ENCODE measurements at places on chromosomes 3 and 15.

- no peak for DNase-seq
These were observed 38.8 kb downstream of the NBEAL2 start for GRCh38 chr3:47018269-47018611.

DNA sequence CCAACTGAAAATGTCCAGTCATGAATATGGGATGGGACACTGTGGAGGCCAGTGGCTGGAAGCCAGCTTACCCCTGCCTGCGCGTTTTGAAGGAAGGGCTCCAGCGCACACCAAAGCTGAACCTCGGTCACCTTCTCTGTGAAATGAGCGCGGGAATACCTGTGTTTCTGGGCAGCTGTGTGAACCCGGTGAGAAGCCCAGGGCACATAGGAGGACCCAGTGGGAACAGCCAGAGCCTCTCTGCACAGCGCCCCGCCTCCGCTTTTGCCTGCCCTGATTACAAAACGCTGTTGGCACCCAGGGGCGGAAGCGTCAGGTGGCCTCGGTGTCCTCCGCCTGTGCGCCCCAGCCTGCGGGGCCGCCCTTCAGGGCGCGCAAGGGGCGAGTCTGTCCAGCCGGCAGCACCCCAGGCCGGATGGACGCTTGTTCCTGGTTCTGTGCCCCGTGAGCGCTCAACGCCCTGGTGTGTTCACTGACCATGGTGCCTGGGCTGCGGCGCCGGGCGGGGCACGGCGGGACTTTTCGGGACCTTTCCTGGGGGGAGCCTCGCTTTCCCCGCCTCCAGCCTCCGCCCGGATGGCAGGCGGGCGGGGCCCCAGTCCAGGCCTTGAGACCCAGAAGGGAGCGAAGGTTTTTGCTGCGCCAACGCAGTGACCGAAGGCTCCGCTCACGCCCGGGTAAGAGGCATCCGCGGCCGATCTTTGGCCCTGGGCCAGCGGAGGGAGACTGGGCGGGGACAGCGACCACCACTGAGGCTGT lies at the start of gene SQOR:
Gene SQOR (plus strand): TSS at position 598 of the 759 bp plus-strand sequence. CDS start 23,895 bp downstream, outside the sequence.
- DNase-seq, result no peak

GRCh38 chr3:15107075-15107947 lies 8.4 kb upstream of the RBSN start:
- DNase-seq, result no peak

GRCh38 chr3:129654131-129654530 lies 47.7 kb upstream of the PLXND1 start:
- DNase-seq, result no peak

DNA sequence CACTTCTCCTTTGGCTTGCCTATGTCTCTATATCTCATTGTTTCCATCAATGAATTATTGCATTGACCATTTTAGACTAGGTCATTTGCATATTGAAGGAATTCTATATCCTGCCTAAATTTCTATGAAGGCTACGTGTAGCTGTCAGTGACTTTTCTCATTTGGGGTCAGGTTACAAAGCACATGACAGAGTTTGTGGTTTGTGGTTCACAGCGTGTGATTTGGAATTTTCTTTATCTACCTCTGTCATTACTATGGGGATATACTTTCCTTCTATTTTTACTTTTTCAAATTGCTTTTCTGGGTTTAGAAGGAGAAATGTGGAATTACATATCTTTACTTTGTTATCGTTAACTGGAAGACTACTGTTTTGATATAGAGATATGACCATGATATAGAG lies 317.3 kb upstream of the CFAP20DC start:
- no peak for DNase-seq

DNA sequence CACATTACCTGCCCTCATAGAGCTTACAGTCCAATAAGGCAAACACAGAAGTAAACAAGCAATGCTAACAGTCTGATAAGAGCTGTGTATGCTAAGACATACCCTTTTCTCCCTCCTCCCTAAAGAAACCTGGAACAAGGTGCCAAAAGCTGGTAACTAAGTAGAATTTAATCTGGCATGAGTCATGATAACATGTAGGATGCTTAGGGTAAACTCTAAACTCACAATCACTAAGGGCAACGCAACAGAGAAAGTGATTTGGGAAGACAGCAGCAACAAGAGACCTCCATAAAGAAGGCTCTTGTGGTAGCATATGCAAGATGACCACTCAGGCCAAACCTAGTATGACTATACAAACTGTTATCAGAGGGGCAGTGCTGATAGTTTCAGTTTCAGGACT lies 55.5 kb downstream of the MYO1E start:
- no peak for DNase-seq

- no peak for DNase-seq
These were observed 13.7 kb downstream of the SEMA5B start for GRCh38 chr3:123013876-123014275.

DNA sequence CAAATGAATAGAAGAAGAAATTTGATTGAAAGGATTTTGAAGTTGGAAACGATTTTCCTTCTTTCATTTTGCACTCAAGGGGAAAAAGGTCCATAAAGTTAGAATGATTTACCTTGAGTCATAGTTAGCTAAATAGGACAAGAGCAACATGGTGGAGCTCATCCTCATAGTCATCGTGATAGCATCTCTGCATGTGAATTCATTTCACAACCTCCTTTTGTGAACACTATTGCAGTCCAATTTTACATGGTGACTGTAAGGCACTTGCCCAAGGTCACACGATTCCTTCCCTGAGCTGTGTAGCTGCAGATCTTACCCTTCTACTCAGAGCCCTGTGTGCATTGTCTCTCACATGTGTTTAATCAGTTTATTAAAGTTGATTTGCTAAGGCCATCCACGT lies 359.8 kb upstream of the C2CD4B start:
- no peak for DNase-seq
